ENCODE measurements at places on chromosomes 1 and 21. TPM values are rescaled to one million over a fixed set of nuclear protein-coding genes. Genes with fewer than 3 reads are reported as not detected.

DNA sequence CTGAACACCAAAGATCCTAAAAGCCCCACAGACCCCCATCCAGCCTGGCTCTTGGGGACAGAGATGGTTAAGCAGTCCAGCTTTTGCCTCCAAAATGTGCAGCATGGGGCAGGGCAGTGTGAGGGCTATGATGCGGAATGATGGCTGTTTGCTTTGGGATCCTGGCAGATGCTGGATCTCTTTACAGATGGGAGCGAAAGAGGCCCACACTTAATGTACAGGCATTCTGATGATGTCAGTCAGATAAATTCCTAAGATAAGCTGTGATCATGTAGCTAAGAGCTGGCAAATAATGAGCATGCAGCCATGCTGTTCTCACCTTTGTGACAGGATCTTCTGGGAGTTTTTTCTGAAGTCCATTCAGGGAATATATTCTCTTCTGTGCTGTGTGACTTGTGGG is 17.6 kb upstream of the KCNQ4 start:
- no peak for DNase-seq

DNA sequence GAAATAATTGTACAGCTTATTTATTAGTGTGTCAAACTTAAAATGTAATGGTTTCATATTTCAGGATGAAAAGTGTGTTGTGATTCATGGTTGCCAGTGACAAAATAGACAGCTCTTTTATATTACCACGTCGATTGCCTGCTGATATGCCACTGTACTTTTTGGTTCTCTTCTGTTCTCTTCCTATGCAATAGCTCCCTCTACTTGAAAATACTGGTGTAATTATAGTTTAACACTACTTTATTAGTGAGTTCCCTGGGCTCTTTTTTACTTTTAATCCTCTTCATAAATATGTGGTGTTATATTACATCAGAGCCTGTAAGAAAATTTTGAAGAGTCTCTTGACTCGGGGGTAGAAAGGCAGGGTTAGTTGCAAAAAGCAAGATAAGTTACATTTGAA is 111.3 kb downstream of the PATJ start:
- DNase-seq, result no peak

TCP10L gene
- 2.7 TPM for total RNA-seq

GRCh38 chr1:213993929-213994328 is 6.2 kb downstream of the PROX1 start:
- no peak for DNase-seq

GRCh38 chr1:33661811-33662454 is 189.5 kb downstream of the ZSCAN20 start:
- DNase-seq, result no peak

DIO1 gene
- total RNA-seq, result not detected

GRCh38 chr1:41243079-41243385 is 926 bp upstream of the SCMH1 start:
- no peak for DNase-seq

DNA sequence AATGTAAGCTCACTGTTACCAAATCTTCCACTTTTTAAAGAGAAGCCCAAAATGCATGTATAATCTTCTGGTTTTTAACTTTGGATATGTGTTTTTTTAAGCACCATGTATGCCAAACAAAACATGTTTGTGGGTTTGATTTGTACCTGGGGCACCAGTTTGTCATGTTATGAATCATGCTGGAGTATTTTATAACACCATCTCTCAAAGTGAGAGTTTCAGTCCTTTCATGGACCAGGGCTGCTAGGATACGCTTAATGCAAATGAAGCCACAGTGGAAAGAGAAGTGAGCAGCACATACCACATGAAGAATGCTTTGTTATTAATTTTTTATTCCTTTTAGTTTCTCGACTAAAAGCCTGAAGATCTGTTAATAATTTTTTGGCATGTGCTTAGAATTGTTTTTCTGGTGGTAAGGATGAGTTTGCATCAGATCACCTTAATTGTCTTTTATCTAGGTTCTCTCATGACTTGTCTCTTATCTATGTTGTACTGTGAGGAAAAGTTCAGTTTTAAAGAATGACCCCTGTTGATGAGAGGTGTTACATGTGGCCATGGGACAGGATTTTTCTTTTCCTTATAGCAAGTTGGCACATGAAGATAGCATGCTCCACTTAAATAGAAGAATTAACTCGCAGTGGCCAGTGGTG is 2.0 kb upstream of the RABGAP1L start:
- no peak for DNase-seq

MR1 gene
- total RNA-seq, result 16.1 TPM

ALPL gene
- 11.3 TPM for total RNA-seq

DNA sequence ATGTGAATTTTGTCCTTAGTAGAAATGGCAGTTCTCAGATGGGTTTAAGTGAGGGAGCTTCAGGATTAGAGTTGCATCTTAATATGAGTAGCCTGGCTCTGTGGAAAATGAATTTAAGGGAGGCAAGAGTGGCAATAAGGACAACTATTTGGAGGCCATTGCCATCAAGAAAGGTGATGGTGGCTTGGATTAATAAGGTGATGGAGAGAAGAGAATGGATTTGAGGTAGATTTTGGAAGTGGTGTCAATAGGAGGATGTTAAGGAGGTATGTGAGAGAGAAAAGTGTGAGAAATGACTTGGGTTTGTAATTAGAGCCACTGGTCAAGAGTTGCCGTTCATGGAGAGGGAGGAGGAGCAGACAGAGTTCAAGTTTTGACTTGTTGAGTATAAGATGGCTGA is 16.3 kb downstream of the CLIC4 start:
- no peak for DNase-seq

GRCh38 chr1:38741341-38741740 is 118.2 kb downstream of the RRAGC start:
- peak; percentile 45 for DNase-seq

DNA sequence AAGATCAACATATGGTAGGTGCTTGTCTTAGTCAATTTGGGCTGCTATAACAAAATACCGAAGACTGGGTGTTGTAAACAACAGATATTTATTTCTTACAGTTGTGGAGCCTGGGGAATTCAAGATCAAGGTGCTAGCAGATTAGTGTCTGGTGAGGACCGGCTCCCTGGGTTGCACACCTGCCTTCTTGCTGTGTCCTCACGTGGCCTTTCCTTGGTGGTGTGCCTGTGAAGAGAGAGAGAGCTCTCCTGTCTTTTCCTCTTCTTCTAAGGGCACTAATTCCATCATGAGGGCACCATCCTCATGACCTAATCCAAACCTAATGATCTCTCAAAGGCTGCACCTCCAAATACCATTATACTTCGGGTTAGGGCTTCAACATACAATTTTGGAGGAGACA is 45.8 kb upstream of the ATF3 start:
- DNase-seq, result no peak

GRCh38 chr1:15090373-15090772 is 63.2 kb upstream of the TMEM51 start:
- peak; percentile 69 for DNase-seq

GRCh38 chr21:16402752-16403151 is 673.0 kb downstream of the USP25 start:
- no peak for DNase-seq

- DNase-seq, result no peak
Observed at GRCh38 chr1:27353629-27354028, 11.8 kb downstream of the SYTL1 start.

HUNK gene
- total RNA-seq, result 0.81 TPM

LINGO4 gene
- not detected for total RNA-seq

GRCh38 chr1:41599912-41600311 is 115.4 kb upstream of the EDN2 start:
- DNase-seq, result no peak

VSIG8 gene
- 0.19 TPM for total RNA-seq

OPTC gene
- not detected for total RNA-seq

GRCh38 chr1:30111431-30111830 is 612.0 kb downstream of the MATN1 start:
- peak; percentile 55 for DNase-seq

- DNase-seq, result peak; percentile 80
Observed at GRCh38 chr1:10755970-10756521, 40.4 kb downstream of the CASZ1 start.

RHOU gene
- total RNA-seq, result 15.1 TPM

GUCA2B gene
- not detected for total RNA-seq

NEXN gene
- total RNA-seq, result 270 TPM

DNA sequence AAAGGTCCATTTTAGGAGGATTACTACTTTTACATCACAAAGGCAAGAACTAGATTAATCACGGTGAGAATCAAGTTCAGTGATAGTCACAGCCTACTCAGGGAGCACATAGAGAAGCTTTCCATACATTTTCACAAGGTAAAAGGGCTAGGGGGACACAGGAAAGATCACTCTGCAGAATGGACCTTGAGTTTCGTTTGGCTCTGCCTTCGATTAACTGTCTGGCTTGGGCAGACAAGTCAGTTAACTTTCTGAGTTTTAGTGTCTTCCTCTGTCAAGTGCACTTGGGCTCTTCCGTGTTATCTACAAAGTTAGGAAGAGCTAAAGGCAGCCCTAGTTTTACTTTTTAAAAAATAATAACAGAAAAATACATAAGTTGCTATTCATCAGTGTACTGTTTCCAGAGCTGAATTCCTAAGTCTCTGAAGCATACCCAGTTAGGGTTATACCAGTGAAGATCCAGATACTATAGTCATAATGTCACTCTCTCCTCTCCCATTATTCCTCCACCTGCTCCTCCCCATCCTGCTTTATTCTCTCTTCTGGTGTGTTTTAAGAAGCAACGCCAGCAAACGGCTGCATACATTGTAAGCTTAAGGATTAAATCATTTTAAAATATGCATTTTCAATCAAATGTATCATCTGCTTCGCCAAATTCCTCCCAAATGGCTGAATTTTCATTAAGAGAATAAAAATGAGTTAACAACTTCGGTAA is 1.7 kb downstream of the CEP170 start:
- no peak for DNase-seq

GRCh38 chr1:40044110-40044509 is 3.6 kb downstream of the CAP1 start:
- DNase-seq, result no peak

DNA sequence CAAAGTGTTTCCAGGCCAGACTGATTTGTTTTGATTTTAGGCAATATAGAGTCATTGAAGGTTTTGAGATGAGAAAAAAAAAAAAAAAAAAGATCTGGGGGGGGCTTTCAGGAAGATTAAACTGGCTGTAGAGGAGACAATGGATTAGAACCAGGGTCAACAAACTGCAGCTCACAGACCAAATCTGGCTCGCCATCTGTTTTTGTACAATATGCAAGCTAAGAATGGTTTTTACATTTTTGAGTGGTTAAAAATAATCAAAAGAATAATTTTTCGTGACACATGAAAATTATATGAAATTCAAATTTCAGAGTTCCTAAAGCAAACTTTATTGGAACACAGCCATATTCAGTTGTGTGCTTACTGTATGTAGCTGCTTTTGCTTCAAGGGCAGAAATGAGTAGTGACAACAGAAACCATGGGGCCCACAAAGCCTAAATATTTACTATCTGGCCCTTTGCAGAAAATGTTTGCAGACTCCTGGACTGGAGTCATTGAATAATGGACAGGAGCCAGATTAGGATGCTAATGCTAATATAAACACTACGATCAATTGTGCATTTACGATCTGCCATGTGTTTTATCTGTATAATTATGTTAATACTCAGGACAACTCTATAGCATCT is 375.7 kb upstream of the DAB1 start:
- DNase-seq, result no peak

GRCh38 chr1:232555494-232556210 is 74.3 kb downstream of the SIPA1L2 start:
- no peak for DNase-seq

MARK1 gene
- total RNA-seq, result 19.4 TPM

DNA sequence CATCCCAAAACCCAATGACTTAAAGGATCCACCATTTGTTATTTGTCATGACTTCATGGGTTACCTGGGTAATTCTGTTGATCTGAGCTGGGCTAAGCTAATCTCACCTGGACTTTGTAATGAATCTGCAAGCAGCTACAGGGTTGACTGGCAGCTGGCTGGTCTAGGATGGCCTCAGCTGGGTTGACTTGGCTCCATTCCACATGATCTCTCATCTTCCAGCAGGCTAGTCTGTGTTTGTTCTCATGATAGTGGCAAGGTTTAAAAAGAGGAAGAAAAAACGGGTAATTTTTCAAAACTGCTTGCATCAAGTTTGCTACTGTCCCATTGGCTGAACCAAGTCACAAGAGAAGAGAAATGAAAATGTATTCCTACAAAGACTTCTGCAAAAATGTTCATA is 24.8 kb upstream of the ZMYM4 start:
- no peak for DNase-seq

DNA sequence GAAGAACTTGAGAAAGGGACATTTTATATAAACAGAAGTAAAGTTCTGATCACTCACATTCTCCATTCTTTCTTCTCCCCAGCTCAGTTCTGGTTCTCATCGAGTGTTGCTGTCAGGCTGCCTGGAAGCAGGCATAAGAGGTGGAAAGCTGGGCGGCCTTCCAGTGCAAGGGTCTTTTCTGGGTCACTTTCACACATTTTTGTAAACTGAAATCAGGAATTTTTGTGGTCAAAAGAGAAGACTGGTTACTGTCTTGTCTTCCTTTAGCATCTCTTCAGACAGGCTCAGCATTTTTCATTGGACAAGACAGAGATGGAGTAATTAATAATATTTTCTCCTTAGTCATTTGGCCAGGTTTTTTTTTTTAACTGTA is 93.7 kb downstream of the CTH start:
- no peak for DNase-seq

A3GALT2 gene
- not detected for total RNA-seq

DNA sequence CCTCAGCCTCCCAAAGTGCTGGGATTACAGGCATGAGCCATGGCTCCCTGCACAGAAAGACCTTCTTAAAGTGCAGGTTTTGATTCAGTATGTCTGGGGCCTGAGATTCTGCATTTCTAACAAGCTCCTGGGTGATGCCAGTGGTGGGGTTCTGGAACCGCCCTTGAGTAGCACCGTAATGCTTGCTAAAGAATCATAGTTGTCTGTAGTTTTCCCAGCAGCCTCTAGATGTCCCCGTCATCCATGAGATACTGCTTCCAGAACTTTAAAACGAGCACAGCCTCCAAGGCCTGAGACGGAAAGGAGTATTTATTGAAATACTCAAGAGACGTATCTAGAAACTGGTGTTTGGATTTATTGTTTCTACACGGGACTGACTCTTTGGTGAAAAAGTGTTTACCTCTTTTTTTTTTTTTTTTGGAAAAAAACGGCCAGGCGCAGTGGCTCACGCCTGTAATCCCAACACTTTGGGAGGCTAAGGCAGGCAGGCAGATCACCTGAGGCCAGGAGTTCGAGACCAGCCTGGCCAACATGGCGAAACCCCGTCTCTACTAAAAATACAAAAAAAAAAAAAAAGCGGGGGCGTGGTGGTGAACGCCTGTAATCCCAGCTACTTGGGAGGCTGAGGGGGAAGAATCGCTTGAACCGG is 2.6 kb upstream of the TOR3A start:
- no peak for DNase-seq

DNA sequence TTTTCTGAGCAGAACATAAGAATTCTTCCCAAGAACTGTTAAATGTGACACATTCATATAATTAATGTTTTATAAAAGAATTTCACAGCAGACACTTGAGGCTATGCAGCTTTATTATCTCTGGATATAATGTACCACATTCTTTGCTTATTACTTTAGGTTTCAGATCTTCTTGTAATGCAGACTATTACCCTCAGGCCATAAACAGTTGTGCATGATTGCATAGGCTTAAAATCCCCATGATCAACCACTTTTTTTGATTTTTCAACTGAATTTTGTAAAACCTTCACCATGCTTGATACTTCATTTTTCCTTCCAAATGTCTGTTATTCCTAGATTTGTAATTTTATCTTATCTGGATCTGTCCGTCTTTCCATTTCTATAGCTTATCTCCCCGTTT is 1355.7 kb downstream of the BRINP3 start:
- no peak for DNase-seq

SAMD13 gene
- 0.92 TPM for total RNA-seq

Measured in right cardiac atrium (tissue), 5 donors.